Activated CD4-positive, alpha-beta T cell treated with anti-CD3 and anti-CD28 coated beads, Interleukin-2, amount 50 U/mL, for 24 hours (primary cell): ENCODE measurements at places on chromosomes 5 and 9.

DNA sequence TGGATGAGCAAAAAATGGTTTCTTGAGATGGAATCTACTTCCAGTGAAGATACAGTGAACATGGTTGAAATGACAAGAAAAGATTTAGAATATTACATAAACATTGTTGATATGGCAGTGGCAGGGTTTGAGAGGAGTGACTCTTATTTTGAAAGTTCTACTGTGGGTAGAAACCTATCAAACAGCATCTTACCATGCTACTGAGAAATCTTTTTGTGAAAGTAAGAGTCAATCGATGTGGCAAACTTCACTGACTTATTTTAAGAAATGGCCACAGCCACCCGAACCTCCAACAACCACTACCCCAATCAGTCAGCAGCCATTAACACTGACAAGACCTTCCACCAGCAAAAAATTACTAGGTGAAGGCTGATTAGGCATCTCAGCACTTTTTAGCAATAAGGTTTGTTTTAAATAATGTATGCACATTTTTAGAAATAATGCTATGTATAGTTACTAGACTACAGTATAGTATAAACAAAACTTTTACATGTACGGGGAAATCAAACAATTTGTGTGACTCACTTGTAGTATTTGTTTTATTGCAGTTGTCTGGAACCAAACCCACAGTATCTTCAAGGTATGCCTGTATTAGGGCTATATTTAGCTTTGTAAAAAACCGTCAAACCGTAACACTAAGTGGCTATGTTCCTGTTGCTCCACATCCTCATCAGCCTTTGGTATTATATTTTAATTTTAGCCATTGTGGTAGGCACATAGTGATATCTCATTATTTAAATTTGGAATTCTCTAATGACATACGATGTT lies 30.6 kb upstream of the ADAMTS6 start:
- DNase-seq: no peak

DNA sequence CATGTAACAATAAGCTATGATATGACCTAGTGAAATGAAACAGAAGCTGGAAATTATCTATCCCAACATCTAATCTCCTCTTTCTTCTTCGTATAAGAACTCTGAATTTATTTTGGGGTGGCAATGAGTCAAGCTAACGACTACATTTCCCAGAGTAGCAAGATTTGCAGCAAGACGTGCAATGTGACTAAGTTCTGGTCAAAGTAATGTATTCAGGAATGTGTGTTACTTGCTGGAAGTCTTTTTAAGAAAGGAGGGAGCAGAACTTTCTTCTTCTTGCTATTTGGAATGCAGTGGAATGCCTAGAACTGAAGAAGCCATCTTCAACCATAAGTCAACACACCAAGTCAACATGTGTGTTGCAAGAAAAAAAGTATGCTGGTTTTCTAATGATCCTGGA lies 406.6 kb upstream of the MEF2C start:
- DNase-seq: no peak

GRCh38 chr5:149216496-149216895 lies 55.2 kb upstream of the AFAP1L1 start:
- DNase-seq: no peak

- DNase-seq: no peak
Observed at GRCh38 chr9:89970701-89971100, 365.9 kb downstream of the GADD45G start.

GRCh38 chr5:82057051-82057450 lies 85.2 kb downstream of the ATG10 start:
- DNase-seq: no peak

GRCh38 chr9:4792054-4792571 lies 631 bp upstream of the RCL1 start:
- peak; percentile 7 for DNase-seq

DNA sequence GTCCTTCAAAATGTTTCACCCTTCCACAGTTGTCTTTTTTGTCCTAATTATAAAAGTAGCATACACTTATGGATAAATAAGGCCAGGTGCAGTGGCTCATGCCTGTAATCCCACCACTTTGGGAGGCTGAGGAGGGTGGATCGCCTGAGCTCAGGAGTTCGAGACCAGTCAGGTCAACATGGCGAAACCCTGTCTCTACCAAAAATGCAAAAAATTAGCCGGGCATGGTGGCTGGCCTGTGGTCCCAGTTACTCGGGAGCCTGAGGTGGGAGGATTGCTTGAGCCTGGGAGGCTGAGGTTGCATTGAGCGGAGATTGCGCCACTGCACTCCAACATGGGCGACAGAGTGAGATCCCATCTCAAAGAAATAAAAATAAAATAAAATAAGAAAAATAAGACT lies 1.6 kb downstream of the C5orf52 start:
- no peak for DNase-seq

DNA sequence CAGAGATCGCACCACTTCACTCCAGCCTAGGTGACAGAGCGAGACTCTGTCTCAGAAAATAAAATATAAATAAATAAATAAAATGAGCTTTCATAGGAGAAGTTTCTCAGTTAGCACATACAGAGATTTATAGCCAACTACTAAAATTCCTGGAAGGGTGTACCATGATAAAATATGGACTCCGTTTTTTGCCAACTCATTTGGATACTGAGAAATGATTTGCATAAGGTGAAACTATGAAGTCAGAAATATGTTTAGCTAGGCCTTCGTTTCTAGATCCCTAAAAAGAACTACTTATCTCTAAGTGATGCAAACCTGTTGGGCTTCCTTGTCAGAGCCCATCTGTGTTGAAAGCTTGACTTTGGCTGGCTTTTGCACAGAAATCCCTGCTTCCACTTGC lies 56.9 kb upstream of the SLC1A1 start:
- DNase-seq: no peak

- DNase-seq: no peak
Observed at GRCh38 chr9:20495098-20495497, 127.2 kb downstream of the MLLT3 start.

DNA sequence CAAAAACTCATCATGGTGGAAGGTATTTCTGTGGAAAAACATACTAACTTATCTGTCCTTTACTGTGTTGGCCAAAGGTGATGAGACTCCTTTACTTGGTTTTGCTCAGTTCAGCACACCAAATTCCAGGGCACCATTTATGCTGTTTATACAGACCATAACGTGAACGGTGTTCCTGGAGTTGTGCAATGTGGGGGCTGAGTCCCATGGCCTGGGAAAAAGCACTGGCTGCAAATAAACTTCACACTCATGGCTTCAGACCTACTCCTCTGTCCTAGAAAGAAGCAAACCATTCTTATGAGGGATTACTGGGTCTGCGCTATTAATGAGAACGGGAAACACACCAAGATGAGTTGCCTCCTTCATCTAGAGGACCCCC lies 10.4 kb downstream of the FREM1 start:
- no peak for DNase-seq

GRCh38 chr9:27548055-27548741 lies 18.6 kb upstream of the MOB3B start:
- DNase-seq: no peak

- DNase-seq: no peak
Observed at GRCh38 chr5:163248871-163249270, 188.5 kb upstream of the CCNG1 start.

DNA sequence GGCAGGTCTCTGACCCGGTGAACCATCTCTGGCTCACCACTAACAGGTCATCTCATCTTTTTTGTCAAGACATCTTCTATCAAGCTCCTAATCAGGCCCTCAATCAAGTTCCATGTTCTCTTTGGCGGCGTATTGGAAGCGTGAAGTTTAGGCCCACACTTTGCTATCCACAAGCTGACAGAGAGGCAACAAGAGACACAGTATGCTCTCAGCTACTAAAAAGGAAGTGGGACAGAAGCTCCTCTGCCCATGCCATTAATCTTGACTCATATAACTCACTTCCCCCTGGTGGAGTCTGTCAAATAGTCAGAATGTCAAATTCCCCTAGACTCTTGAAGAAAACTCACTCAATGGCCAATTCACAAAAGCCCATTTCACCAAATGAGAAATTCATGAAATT lies 77.6 kb upstream of the TMC1 start:
- DNase-seq: no peak

- no peak for DNase-seq
Observed at GRCh38 chr9:21028466-21028865, 3.0 kb downstream of the HACD4 start.

- no peak for DNase-seq
Observed at GRCh38 chr5:67353500-67354450, 157.2 kb upstream of the CD180 start.

DNA sequence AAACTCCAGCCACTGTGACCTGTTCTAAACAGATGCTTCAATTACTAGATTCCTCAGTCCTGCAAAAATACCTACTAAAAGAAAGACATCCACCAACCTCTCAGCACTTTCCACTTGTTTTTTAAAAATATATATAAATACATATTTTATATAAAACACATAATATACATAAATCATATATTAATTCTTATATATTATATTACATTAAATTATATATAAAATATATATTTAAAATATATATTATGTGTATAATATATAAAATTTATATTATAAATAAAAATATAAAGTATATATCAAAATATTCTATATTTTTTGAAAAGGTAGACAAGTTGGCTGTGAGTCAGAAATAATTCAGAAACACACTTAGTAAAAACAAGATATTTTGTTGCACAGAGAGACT lies 2371.8 kb upstream of the ACO1 start:
- no peak for DNase-seq

- DNase-seq: no peak
Observed at GRCh38 chr5:37370550-37370863, 399 bp downstream of the NUP155 start.

- no peak for DNase-seq
Observed at GRCh38 chr5:60980511-60980910, 35.5 kb downstream of the NDUFAF2 start.

DNA sequence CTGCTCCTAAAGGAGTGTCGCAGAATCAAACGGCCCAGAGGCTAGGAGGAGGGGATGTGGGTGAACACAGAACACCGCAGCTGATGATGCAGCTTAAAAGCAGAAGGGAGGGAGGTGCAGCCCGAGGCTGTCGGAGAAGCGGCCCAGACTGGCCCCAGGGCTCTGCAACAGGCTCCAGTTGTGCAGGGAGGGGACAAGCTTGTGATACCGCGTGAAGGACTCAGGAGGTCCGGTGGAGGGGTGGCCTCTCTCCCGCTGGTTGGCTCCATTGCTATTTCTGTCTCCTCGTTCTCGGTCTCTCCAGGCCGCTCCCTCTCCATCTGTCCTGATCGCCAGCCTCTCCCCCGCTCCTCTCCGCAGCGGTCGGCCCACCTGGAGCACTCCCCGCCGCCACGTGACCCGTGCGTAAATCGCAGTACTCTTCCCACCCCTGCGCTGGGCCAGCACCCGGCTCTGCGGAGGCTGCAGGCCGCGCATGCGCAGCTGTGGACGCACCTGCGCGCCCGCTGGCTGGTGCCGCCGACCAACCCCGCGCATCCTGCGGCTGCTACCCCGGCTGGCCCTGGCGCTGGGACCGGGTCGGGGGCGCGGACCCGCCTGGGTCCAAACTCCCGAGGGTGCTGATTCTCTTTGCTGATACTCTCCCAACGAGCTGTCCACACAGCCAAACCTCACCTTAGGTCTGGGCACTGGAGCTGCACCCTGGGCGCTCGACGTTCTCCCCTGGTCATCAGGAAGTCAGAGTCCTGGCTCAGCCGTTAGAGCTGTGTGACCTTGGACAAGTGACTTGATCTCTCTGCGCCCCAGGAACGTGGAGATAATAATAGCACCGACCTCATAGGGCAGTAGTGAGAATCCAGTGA lies 3.7 kb upstream of the STXBP1 start:
- DNase-seq: peak; percentile 62

- DNase-seq: no peak
Observed at GRCh38 chr5:132000241-132000490, 11.3 kb downstream of the ACSL6 start.

- no peak for DNase-seq
Observed at GRCh38 chr9:15944341-15944740, 391.5 kb downstream of the CCDC171 start.

- no peak for DNase-seq
Observed at GRCh38 chr5:82405618-82406204, 127.6 kb upstream of the RPS23 start.

DNA sequence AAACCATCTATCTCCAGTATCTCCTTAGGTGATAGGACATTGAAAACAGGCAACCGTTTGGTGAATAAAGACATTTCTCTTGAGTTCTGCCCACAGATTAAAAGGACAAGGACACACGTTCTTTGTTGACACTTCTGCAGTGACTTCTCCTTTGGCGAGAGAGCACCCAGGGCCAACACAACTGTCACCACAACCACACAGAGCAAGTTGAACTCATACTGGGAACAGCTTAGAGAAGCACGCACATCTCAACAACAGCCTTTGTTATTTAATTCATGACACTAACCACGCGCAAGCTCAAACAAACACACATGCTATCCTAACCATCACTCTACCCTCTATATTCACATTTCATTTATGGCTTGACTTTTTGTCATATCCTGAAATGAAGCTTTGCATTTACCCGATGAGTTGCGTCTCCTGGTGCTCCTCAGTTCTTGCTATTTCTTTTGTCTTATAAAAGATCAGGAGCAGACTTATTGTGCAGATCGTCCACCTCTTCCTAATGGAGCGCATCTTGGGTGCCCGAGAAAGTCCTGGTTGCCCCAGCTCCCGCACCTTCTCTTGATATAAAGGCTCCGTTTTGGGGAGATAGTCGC lies 543 bp downstream of the ST8SIA4 start:
- peak; percentile 17 for DNase-seq

DNA sequence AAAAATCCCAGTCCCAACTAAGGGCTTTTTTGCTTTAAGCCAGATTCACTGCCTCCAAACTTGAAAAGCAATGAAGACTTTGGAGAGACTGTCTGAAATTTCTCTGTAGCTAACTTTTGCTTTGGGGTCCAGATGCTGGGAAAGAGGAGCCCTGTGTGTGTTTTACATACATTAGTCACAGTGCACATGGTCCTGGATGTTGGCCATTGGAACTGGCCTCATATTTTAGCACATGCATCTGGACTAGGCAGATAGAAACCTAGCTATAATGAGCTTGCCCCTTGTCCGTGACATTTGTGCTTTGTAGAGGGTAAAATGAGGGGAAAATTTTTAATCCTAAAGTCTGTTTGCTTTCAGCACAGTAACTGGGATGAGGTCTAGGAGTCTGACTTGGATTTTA lies 421.7 kb downstream of the CDK5RAP2 start:
- no peak for DNase-seq
